ENCODE measurements at places on chromosomes 7 and 10. TPM values are rescaled to one million over a fixed set of nuclear protein-coding genes. Genes with fewer than 3 reads are reported as not detected.

- no peaks in the 10 kb centered on the region for H3K27me3 ChIP-seq
- DNase-seq = no peak
- no peak overlapping the region for H3K4me3 ChIP-seq
Observed at GRCh38 chr7:7688956-7689355, 29.5 kb downstream of the RPA3 start.

GRCh38 chr7:57400531-57401155 is 49.3 kb upstream of the ZNF716 start:
- H3K27ac ChIP-seq = no peak overlapping the region
- no peak overlapping the region for H3K4me3 ChIP-seq
- no peaks in the 10 kb centered on the region for H3K4me1 ChIP-seq
- H3K36me3 ChIP-seq = no peaks in the 10 kb centered on the region
- no peaks in the 10 kb centered on the region for H3K27me3 ChIP-seq

DNA sequence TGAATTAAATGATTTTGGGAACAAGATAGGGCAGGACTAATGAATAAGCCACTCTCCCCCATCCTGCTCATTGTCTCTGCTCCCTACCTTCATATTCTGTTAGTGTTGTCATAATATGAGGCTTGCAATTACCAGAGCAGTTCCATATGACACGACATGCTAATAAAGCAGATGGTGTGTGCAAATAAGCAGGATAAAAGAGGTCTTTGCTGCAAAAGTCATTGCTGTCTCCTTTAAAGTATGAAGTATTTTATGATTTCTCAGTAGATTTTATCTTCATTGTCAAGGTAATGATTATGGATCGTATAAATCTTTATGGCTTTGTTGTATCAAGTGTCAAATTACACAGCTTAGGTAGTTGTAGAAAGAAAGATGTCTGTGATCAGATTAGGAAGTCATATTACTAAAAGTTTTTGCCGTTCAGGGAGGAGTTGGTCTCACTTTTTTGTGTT is 114.8 kb downstream of the SDK1 start:
- no peaks in the 10 kb centered on the region for H3K27me3 ChIP-seq
- DNase-seq = no peak
- no peak overlapping the region for H3K4me3 ChIP-seq
- no peak overlapping the region for H3K27ac ChIP-seq
- no peaks in the 10 kb centered on the region for H3K4me1 ChIP-seq
- H3K36me3 ChIP-seq = no peaks in the 10 kb centered on the region

DNA sequence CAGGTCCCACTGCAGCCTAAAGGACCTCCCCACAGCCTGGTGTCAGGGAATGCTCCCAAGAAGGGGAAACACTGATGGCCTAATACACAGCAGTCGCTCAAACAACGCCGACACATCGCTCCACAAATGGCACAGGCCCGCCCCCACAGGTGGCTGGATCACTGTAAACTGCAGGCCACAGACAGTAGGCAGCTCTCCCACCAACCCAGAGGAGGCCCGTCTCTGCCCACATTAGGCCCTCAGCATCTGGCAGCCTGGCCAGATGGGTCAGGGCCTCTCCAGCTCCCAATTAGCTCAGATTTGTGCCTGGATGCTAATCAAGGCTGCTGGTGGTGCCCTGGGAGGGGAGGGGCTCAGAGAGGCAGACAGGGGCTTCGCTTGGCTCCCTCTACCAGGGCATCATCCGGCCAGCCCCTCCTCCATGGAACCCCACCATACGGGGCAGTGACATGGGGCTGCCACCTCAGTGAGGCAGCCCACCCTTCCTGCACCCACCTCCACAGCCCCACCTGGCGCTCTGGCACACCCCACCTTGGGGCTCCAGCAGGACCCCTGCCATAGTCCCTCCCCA is 42.7 kb downstream of the CAMK2B start:
- H3K27ac ChIP-seq = no peak overlapping the region
- H3K4me3 ChIP-seq = no peak overlapping the region
- H3K27me3 ChIP-seq = no peaks in the 10 kb centered on the region
- DNase-seq = no peak

- H3K27me3 ChIP-seq = no peaks in the 10 kb centered on the region
- H3K4me3 ChIP-seq = no peak overlapping the region
- DNase-seq = no peak
- H3K27ac ChIP-seq = no peak overlapping the region
- no peaks in the 10 kb centered on the region for H3K36me3 ChIP-seq
Observed at GRCh38 chr10:54194806-54195205, 606.2 kb downstream of the PCDH15 start.

DNA sequence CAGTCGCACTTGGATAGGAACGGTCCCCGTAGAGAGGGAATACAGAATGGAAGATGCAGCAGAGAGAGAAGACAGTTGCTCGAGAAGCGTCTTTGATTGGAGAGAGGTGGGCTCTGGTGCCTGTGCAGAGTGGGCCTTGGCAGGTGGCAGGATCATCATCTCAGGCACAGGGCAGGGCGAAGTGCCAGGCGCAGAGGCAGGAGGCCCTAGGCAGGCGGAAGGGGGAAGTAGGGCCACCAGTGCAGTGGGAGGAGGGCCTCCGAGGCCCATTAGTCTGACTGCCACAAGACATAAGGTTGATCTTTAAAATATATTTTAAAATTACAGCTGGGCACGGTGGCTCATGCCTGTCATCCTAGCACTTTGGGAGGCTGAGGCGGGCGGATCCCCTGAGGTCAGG is 10.1 kb downstream of the CARD11 start:
- H3K36me3 ChIP-seq = no peaks in the 10 kb centered on the region
- no peak overlapping the region for H3K4me3 ChIP-seq
- H3K27me3 ChIP-seq = no peaks in the 10 kb centered on the region
- DNase-seq = no peak
- H3K27ac ChIP-seq = no peak overlapping the region

DNA sequence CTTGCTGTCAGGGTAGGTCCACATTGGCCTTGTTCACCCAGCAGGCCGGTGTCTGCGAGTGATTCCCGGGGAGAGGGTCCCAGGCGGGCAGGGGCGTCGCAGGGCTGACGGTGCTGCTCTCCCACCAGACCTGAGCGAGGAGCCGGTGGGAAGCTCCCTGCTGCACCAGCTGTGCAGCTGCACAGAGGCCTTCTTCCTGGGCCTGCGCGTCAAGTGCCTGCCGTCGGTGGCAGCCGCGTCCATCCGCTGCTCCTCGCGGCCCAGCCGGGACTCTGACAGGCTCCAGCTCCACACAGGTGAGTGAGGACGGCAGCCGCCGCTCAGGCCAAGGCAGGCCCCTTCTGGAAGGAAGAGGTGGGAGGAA is 14.6 kb downstream of the AMZ1 start:
- no peaks in the 10 kb centered on the region for H3K4me1 ChIP-seq
- peak; percentile 73 for DNase-seq
- H3K36me3 ChIP-seq = no peaks in the 10 kb centered on the region
- peaks cover 19% of the 10 kb centered on the region for H3K27me3 ChIP-seq

GRCh38 chr10:63722537-63722936 is 201.3 kb downstream of the REEP3 start:
- peak overlapping the region; percentile 16 for H3K27ac ChIP-seq
- no peak for DNase-seq
- no peak overlapping the region for H3K4me3 ChIP-seq
- H3K27me3 ChIP-seq = no peaks in the 10 kb centered on the region
- H3K36me3 ChIP-seq = no peaks in the 10 kb centered on the region
- no peaks in the 10 kb centered on the region for H3K4me1 ChIP-seq

- H3K27ac ChIP-seq = no peak overlapping the region
- H3K4me3 ChIP-seq = no peak overlapping the region
- H3K36me3 ChIP-seq = no peaks in the 10 kb centered on the region
- DNase-seq = no peak
- H3K27me3 ChIP-seq = no peaks in the 10 kb centered on the region
Observed at GRCh38 chr7:114975401-114975800, 53.5 kb downstream of the MDFIC start.

GRCh38 chr10:51972733-51973346 is 273.4 kb upstream of the CSTF2T start:
- H3K27ac ChIP-seq = no peak overlapping the region
- H3K4me3 ChIP-seq = no peak overlapping the region
- no peak for DNase-seq
- H3K27me3 ChIP-seq = no peaks in the 10 kb centered on the region
- H3K36me3 ChIP-seq = no peaks in the 10 kb centered on the region

DNA sequence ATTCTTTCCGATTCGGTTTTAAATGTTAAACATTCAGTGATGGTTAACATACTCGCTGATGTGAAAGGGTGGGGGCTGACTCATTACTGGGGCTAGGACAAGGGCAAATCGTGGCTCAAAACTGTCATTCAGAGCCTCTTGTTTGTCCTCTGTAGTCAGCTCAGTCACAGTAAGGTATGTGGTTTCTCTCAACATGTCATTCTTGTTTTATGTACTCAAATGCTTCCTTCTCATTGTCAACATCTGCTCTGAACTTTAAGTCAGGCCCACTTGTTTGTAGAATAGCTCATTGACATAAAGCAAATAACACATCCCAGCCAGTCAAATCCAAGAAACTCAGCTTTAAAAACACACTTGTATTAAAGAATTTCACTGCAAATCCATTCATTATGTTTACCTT is 7.3 kb downstream of the SLC16A9 start:
- no peak overlapping the region for H3K4me3 ChIP-seq
- H3K36me3 ChIP-seq = no peaks in the 10 kb centered on the region
- DNase-seq = no peak
- H3K27me3 ChIP-seq = peaks cover 9% of the 10 kb centered on the region

DNA sequence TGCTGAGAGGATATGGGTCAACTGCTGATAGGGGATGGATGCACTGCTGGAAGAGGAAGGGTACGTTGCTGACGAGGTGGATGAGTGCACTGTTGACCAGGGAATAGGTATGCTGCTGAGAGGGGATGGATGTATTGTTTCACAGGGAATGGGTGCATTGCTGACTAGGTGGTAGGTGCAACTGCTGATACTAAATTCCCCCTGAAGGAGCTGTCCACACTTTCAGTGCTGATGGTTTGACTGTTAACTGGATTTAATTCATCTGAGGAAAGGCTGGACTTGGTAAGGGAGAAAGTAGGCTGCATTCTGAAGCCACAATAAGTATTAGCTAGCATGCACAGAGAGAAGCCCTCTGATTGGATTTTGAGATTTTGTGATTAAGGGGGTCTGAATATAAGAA is 1196.8 kb upstream of the PHF14 start:
- H3K27me3 ChIP-seq = no peaks in the 10 kb centered on the region
- H3K36me3 ChIP-seq = no peaks in the 10 kb centered on the region

- no peak overlapping the region for H3K27ac ChIP-seq
- DNase-seq = no peak
- no peak overlapping the region for H3K4me3 ChIP-seq
- peaks cover 51% of the 10 kb centered on the region for H3K36me3 ChIP-seq
Observed at GRCh38 chr10:87782721-87783120, 35.3 kb downstream of the ATAD1 start.

DNA sequence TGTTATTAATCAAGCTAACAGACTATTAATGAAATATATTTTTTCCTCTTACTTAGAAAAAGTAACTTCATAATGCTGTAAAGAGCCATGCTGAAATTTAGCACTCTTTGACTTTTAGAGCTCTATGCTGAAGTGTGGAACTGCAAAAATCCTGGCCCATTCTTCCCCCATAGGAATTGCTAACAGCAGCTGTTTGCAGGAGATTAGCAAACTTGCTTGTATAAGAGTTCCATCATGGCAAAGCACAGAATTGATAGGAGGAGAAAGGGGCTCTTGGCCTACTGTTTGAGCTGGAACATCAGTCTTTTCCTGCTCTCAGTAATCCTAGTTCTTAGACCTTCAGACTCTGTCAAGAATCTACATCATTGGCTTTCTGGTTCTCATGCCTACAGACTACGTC is 18.3 kb upstream of the GNAT3 start:
- DNase-seq = no peak
- H3K27ac ChIP-seq = no peak overlapping the region
- H3K4me1 ChIP-seq = no peaks in the 10 kb centered on the region
- no peaks in the 10 kb centered on the region for H3K36me3 ChIP-seq
- H3K4me3 ChIP-seq = no peak overlapping the region
- no peaks in the 10 kb centered on the region for H3K27me3 ChIP-seq

Gene H2BK1
- polyA plus RNA-seq = not detected

Gene PDGFA
- 49.6 TPM for polyA plus RNA-seq

Gene STMP1
- polyA plus RNA-seq = 78.0 TPM

Gene ANKRD7
- polyA plus RNA-seq = 2.2 TPM

Gene GATA3
- polyA plus RNA-seq = 3.1 TPM

Gene ATOH7
- 0.14 TPM for polyA plus RNA-seq

Gene GRID2IP
- 1.2 TPM for polyA plus RNA-seq

Gene TBX20
- polyA plus RNA-seq = 0.09 TPM

Gene RNF148
- 0.60 TPM for polyA plus RNA-seq

Gene PTPRN2
- polyA plus RNA-seq = 6.3 TPM
